ENCODE measurements at places on chromosomes 2 and 18.
A peak's percentile ranks its signal among the peaks of the same experiment; 100 is the strongest.

- DNase-seq, result peak; percentile 28
Observed at GRCh38 chr2:119638685-119639554, 40.1 kb upstream of the TMEM177 start.

DNA sequence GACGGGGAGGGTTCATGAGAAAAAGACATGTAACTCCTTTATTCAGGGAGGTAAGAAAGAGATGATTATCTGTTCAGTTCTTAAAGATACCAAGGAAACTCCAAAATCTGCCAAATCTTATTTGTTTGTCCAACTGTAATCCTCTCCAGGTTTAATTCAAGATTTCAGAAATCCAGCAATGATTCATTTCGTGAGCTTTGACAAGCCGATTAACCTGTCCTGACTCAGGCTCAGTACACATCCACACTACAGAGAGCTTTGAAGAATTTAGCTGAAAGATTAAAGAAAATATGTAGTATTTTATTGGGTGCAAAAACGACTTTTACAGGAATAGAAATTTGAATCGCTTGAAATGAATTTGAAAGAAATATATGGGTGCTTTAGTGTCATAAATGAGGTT lies 1.1 kb downstream of the SPAG16 start:
- DNase-seq, result no peak

- peak; percentile 35 for DNase-seq
Observed at GRCh38 chr2:55511508-55512124, 7.9 kb upstream of the CFAP36 start.

GRCh38 chr2:181520253-181520652 lies 63.1 kb downstream of the ITGA4 start:
- no peak for DNase-seq

DNA sequence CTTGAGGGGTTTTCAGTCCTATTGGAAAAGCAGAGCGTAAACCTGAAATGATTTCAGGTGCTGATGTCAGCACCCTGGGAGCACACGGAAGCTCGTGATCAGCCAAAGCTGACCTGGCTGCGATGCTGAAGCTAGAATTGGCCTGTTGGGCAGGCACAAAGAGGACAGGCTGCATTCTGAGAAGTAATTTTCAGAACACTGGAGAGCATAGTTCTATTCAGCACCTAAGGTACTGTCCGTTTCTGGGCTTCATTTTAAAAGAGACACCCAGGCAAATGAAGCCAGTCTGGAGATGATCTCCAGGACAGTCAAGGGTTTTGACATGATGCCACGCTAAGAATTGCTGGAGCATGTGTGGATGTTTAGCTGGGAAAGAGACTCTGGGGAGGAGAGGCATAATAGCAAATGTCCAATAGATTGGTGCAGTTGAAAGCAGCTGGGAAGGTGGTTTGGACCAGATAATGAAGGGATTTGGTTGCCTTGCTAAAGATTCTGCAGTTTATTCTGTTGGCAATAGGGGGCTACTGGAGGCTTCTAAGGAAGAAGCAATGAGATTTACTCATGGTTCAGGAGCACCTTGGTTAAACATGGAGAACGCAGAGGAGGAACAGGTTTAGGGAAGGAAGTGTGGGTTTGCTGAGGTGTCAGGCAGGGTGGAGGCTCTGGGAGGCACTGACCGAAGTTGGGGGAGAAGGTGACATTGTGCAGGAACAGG lies 86.6 kb downstream of the ACOXL start:
- DNase-seq, result no peak

- DNase-seq, result no peak
Observed at GRCh38 chr2:241984658-241985057, 115.1 kb downstream of the RTP5 start.

- no peak for DNase-seq
Observed at GRCh38 chr2:8421658-8422449, 260.0 kb upstream of the ID2 start.

- DNase-seq, result no peak
Observed at GRCh38 chr18:35736696-35737095, 155.2 kb downstream of the GALNT1 start.

- no peak for DNase-seq
Observed at GRCh38 chr2:227876300-227876801, 4.9 kb downstream of the DAW1 start.

DNA sequence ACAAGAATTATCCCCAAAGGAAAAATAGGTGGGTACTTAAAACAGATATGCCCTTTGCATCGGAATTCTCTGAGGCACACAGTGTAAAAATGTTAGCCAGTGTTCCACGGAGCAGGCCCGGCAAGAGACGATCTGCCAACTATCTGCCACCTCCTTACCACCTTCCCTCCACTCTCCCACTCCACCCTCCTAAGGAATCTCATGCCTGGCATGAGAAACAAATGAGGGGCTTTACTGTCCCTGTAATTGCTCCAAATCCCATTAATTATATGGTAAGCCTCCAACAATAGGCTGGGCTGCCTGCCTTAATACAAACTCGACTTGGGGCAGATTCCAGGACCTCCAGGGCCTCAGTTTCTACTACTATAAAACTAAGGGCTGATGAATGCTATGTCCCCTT lies 102.3 kb downstream of the ZBTB7C start:
- DNase-seq, result no peak

DNA sequence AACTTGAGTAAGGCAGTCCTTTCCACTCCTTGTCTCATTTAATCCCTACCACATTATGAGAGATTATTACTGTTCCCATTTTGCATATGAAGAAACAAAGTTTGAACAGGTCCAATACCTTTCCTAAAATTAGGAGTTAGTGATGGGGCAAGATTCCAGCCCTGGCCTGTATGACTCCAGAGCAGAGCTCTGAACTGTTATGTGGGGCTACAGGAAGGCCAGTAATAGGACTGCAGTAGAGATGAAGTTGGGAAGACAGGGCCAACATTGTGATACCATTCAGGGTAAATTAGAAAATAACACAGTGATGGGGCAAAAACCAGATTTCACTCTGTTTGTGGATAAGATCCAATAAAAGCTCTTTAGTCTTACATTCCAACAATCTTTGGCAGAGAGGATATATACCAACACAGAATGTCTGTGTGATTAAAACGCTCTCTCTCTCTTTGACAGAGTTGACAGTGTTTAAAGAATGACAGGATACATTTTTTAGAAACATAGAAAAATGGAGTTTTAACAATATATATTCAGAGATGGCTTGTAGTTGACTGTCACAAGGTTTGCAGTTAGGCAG lies 22.7 kb downstream of the KATNAL2 start:
- DNase-seq, result no peak

DNA sequence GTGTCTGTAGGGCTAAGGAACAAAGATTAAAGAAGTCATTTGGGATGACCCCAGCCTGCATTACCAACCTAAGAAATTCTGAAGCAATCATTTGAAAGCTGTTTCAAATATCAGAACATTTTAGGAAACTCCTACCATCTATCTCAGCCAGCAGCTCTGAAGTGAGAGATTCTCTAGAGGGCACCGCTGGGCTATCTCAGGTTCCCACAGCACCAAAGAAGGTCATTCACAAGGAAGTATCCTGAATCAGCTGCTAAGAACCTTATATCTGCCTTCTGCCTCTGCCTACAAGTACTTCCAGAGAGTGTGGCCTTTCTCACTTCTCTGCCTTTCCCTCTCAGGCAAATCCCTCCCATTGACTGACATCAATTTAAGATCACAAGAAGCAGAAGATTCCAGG lies 13.4 kb upstream of the EVA1A start:
- no peak for DNase-seq

- DNase-seq, result no peak
Observed at GRCh38 chr2:100992262-100992661, 9.8 kb upstream of the RPL31 start.

GRCh38 chr2:10934979-10935350 lies 23.2 kb downstream of the KCNF1 start:
- DNase-seq, result no peak

DNA sequence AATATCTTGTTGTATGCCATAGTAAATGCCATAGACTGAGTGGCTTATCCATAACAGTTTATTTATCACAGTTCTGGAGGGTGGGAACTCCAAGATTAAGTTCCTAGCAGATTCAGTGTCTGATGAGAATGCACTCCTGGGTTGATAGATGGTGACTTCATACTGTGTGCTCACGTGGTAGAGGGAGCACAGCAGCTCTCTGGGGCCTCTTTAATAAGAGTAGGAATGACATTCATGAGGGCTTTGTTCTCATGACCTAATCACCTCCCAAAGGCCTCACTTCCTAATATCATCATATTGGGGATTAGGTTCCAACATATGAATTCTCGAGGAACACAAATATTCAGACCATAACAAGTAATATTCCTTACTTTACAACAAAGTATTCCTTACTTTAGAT lies 98.1 kb upstream of the SH3BP4 start:
- no peak for DNase-seq

DNA sequence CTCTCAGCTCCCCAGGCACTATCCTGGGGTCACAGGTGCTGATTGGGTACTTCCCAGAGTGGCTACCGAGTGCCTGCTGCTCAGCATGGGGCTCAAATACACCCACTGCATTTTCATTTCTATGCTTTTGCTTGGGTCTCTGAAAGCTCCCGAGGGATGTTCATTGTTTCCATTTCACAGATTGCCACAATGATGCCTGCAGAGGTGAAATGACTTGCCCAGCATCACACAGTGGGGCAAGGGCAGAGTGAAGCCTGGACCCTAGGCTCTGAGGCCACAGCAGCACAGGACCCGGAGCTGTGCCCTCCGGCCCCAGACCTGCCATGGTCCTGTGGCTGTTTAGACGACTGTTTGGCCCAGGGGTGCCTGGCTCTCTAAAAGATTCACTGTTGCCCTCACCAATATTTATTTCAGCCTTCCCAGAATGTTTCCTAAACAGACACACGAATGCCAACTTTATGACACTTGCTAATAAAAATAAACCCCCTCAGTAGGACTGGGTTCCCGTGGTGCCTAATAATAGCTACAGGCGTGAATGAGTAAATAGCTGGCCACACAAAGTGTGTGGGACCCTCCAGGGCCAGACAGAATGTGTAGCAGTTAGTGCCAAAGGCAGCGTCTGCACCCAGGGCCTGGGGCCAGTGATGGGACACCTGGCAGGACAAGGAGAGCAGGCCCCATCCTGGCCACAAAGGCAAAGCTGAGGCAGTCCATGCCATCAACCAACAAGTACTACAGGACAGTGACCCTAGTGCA lies 11.5 kb upstream of the ST8SIA5 start:
- no peak for DNase-seq

GRCh38 chr18:67651438-67651837 lies 134.9 kb upstream of the DSEL start:
- no peak for DNase-seq

DNA sequence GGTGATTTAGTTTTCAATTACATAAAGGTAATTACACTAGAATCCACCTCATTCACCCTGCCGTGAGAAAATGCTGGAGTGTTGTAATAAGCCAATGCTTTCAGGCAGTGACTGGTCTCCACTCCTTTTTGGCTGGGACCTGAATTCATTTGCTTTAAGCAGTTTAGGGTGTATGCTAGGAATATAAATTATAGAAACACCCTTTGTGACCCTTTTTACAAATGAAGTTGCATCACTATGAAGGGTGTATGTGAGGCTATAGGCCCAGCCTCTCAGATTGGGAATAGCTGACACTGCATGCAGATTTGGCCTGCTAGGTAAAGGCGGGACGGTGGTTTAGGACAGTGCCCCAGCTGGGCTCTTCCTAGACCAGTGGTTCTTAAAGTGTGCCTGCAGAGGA lies 50.8 kb upstream of the NFE2L2 start:
- DNase-seq, result no peak

- DNase-seq, result no peak
Observed at GRCh38 chr2:60513191-60513590, 40.3 kb downstream of the BCL11A start.

GRCh38 chr18:26874283-26874682 lies 8.8 kb upstream of the AQP4 start:
- DNase-seq, result no peak

- no peak for DNase-seq
Observed at GRCh38 chr2:161101406-161101805, 58.8 kb upstream of the TANK start.

DNA sequence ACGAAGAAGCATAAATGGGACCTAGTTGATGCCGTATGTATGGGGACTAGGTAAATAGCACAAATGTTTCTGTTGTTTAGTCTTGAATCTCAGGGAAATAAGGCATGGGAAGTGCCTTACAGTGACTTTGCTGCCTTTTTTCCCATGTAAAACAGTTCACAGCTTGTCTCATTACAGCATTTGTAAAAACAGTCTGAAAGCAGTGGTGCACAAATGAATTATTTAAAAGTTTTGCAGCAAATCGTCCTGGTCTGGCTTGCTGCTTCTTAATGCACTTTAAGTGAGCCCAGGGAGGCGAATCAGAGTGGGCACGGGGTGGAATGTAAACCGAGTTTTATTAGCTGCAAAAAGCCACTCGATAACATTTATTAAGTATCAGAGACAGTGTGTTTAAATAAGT lies 302.0 kb upstream of the ETAA1 start:
- DNase-seq, result no peak
